ENCODE measurements at places on chromosomes 4 and X.

DNA sequence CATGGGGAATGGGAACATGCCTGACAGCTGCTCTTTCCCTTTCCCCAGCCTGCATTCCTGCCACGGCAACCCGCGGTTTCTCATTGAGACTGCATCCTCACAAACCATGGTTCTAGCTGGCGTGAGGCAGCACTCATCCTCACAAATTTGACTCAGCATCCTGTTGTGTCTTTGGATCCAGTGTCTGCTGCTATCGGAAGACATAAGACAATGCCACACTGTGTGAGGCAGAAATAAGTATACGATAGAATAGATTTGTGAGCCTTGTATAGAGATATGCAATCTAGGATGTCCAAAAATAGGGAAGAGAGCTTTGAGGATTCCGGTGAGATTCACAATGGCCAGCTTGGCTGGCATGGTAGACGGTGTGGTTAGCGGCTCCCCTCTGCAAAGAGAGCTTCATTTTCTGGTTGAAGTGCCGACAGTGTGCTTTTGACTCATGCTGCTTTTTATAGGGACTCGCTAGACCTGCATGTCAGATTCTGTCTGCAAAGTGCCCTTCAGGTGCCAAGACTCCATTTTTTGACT, 161.3 kb upstream of the PSAPL1 start:
- no peak for DNase-seq

GRCh38 chr4:22986881-22987280, 294.1 kb downstream of the GBA3 start:
- no peak for DNase-seq

- no peak for DNase-seq
Measured at GRCh38 chr4:88623097-88623496, 30.8 kb downstream of the HERC3 start.

DNA sequence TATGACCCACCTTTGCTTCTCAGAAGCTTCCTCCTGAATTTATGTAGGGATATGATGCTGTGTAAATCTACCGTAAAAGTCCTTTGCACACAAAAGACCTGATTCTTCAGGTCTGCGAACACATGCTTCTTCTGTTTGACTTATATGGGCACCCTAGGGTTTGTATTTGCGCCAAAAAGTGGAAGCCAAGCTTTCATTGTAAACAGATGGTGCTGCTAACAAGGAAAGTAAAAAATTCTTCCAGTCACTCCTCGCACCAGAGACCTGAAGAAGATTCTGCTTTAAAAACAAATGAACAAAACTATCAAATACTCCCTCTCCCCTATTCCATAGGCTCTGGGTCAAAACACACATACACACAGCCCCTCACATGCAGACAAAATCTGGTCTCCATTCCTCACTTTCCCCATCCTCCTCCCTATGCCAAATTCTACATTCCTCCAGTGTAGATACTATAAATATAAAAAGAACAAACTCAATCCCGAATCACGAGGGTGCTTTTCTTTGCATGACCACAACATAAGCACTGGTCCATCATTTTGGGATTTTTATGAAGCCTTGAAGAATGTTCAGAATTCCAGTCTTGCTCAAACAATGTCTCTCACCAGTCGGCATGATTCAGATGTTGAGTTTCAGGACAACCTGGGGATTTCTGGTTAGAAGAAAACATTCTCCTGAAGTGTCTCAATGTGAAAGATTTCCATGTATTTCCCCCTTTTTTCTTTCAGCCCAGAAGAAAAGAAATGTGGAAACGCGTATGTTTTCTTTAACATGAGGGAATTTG, 125.1 kb downstream of the PALLD start:
- DNase-seq, result no peak

- DNase-seq, result no peak
Measured at GRCh38 chr4:2247128-2248043, 5.5 kb upstream of the HAUS3 start.

DNA sequence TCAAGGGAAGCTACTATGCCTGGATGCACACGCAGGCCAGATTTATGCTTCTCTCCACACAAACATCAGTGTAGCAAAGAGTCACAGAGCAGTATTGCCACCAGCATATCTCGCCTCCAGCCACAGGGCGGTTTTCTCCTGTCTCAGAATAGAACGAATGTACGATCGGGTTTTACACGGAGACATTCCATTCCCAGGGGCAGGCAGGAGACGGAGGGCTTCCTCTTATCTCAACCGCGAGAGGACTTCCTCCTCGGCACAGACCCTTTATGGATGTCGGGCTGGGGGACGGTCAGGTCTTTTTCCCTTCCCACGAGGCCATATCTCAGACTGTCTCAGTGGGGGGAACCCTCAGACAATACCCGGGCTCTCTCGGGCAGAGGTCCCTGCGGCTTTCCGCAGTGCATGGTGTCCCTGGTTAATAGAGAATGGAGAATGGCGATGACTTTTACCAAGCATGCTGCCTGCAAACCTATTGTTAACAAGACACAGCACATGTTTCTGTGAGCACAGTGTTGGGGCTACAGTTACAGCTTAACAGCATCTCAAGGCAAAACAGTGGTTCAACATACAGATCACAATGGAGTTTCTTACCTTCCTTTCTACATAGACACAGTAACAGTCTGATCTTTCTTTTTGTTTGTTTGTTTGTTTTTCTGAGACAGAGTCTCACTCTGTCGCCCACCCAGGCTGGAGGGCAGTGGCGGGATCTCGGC, 24.1 kb downstream of the CSF2RA start:
- DNase-seq, result no peak
